Hematopoietic multipotent progenitor cell (in vitro differentiated cells): ENCODE measurements at places on chromosomes 1 and 21.

- no peak for DNase-seq
Measured at GRCh38 chr1:24968941-24969585, 39.0 kb upstream of the RUNX3 start.

- DNase-seq = no peak
Measured at GRCh38 chr1:20733360-20733975, 965 bp upstream of the SH2D5 start.

DNA sequence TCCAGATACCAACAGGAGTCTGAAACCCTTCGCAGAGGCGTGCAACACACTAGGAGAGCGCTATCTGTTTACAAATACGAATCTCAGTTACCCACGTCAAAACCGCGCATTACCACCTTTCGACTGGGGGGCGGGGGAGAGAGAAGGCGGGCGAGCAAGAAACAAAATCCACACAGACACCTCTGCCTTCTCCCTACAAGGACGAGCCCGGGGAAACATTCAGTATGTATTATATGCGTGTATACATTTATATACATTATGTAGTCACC lies 722 bp downstream of the TUT4 start:
- peak; percentile 53 for DNase-seq

DNA sequence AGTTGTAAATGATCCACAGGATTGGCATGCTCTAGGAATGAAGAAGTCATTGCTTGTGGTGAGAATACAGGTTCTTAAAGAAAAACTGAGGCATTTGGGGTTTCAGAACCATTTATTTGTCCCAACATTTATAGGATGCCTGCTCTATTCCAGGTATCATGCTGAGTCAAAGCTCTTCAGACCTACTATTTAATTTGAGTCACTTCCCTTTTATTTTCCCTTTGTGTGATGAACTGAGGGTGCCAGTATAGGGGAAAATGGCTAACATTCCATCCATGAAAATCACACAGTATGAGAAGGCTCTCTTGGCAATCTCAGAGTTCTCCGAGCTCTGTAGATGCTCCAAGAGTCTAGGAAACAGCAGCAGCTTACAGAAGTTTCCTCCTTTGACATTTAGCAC lies 110.4 kb downstream of the RNF220 start:
- no peak for DNase-seq

- no peak for DNase-seq
Measured at GRCh38 chr1:61910035-61910434, 167.8 kb downstream of the PATJ start.

GRCh38 chr1:20625176-20626097 lies 7.8 kb upstream of the PINK1 start:
- DNase-seq = no peak

GRCh38 chr1:47231301-47232186 lies 481 bp downstream of the TAL1 start:
- no peak for DNase-seq

DNA sequence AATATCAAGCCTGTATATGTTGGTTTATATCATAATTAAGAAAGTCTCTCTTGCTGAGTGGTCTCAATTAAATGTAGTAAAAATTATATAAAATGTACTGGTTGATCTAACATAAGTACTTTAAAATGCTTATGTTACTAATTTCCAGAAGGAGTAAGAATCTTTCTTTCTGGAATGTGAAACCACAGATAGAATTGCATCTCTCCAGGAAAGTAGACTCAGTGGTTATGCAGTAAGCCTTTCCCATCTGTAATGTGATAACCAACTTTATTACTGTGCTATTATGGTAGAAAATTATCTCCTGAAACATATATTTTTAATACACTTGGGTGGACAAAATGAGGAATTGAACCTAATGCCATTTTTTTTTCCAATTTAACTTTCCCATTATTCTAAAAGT lies 8.9 kb upstream of the RALGPS2 start:
- no peak for DNase-seq

- DNase-seq = no peak
Measured at GRCh38 chr21:15018382-15018781, 46.4 kb downstream of the NRIP1 start.

GRCh38 chr1:56148326-56149193 lies 430.8 kb downstream of the PLPP3 start:
- DNase-seq = no peak

- DNase-seq = no peak
Measured at GRCh38 chr1:29634324-29634723, 398.0 kb downstream of the PTPRU start.

- no peak for DNase-seq
Measured at GRCh38 chr1:230326971-230327891, 98.9 kb downstream of the PGBD5 start.

DNA sequence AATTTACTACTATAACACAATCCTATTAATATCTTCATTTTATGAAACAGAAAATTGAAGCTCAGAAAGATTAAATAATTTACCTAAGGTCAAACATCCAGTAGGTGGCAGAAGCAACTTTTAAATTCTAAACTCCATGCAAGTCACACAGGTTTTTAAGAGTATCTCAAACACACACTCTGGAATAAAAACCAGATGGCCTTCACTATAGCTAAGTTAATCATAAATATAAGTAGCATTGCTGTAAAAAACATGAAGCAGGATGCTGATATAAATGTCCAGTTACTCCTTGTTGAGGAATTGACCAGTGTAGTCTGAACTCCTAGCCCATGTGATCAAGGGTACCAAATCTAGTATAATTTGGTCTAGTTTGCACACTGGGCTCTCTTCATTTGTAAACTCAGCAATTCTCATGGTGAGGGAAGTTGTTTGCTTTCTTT lies 9.4 kb upstream of the FMO3 start:
- peak; percentile 22 for DNase-seq

- DNase-seq = no peak
Measured at GRCh38 chr1:217982331-217983050, 302.6 kb upstream of the RRP15 start.

GRCh38 chr1:192088496-192088895 lies 69.8 kb upstream of the RGS18 start:
- no peak for DNase-seq

DNA sequence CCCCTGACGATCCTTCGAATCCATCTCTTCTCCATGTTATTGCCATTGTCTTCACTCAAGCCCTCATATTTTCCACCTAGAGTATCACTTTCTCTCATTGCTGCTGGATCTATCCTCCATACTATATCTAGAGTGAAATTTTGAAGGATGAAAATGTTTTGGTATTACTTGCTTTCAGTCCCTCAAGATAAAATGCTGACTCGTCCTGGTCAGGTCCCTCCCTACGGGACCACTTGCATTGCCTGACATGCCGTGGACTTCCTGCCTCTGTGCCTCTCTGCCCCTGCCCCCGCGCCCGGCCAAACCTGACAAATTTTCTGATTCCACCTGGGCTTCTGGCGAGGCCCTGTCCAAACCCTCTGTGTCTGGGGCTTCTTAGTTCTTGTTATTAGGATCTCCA lies 23.6 kb downstream of the SPATA46 start:
- no peak for DNase-seq

- DNase-seq = no peak
Measured at GRCh38 chr1:11738096-11738495, 2.2 kb downstream of the AGTRAP start.

- no peak for DNase-seq
Measured at GRCh38 chr21:31479222-31479621, 135.2 kb upstream of the TIAM1 start.

GRCh38 chr1:25543425-25544242 lies at the start of gene LDLRAP1:
Gene LDLRAP1, plus strand, starts transcription at chr1:25543606. Its CDS starts 93 bp downstream, at chr1:25543699.
- no peak for DNase-seq

DNA sequence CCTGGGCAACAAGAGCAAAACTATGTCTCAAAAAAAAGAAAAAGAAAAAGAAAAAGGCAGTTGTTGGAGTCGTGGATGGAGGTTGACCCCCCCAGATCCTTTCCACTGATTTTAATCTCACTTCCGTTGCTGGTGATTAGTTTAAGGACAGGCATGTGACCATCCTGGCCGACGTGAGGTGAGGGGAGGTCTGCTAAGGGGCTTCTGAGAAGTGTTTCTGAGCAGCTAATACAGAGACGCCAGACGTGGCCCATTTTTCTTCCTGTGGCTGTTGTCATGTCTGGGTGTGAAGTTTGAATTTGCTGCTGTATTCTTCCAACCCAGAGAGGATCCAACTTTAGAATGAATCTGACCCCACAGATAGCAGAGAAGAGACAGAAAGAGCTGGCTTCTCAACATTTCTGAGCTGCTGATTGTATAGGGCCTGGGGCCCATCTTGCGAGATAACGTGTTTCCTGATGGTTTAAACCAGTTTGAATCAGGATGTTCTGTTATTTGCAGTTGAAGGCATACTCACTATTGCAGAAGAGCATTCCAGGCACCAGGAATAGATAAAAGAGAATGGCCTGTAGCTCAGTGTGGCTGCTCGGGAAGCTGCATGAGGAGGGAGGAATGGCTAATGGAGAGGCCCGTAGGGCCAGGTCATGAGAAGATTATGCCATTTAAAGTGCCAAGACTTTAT lies 22.8 kb upstream of the SSBP3 start:
- DNase-seq = no peak

- no peak for DNase-seq
Measured at GRCh38 chr1:154565876-154566275, 1.7 kb upstream of the CHRNB2 start.

- no peak for DNase-seq
Measured at GRCh38 chr1:61143821-61144424, 61.6 kb downstream of the NFIA start.

GRCh38 chr1:242813490-242814091 lies 289.1 kb upstream of the PLD5 start:
- DNase-seq = no peak

DNA sequence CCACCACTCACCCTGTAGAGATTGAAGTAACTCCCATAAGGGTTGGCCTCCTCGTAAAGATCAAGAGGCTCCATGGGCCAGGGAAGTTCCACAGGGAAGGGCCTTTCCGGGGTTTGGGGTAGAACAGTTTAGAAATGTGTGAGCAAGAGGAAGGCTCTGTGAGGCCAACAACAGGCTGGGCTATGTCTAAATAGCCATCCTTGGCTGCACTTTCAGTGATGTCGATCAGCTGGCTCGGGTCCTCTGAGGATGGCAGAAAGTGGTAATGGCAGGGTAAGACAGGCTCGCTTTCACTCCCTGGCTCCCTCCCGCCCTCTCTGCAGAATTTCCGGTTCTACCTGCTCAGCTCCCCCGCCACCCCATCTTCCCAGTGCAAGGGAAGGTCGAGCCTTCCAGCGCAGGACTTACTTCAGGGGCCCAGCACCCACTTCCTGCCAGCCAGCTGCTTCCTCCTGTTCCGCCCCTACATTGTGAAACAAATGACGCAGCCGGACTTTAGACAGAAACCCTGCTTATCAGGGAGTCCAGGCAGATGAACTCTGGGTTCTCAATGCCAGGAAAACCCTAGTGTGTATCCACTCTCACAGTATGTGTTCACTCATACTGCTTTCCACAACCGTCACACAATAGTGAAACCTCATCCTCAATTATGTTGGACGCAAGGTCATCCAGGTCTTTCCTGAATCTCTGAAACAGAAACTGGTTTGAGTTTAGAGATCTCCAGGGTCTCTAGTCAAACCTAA lies 7.3 kb downstream of the F11R start:
- peak; percentile 93 for DNase-seq

DNA sequence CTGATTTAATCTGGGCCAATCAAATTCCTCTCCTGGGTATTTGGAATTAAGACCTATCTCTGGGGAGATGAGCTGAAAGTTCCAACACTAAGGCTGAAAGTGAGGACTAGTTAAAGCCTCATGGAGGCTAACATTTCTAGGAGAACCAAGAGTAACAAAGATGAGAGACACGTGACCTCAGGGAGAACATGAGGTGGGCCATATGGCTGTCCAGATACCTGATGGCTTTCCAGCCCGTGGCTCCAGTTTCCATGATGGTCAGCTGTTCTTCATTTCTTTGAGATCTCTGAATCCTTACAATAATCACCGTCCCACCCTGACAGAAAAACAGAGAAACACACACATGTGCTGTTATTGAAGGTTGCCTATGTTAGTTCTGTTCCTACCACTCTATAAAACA lies 66.1 kb downstream of the LEPR start:
- DNase-seq = no peak

DNA sequence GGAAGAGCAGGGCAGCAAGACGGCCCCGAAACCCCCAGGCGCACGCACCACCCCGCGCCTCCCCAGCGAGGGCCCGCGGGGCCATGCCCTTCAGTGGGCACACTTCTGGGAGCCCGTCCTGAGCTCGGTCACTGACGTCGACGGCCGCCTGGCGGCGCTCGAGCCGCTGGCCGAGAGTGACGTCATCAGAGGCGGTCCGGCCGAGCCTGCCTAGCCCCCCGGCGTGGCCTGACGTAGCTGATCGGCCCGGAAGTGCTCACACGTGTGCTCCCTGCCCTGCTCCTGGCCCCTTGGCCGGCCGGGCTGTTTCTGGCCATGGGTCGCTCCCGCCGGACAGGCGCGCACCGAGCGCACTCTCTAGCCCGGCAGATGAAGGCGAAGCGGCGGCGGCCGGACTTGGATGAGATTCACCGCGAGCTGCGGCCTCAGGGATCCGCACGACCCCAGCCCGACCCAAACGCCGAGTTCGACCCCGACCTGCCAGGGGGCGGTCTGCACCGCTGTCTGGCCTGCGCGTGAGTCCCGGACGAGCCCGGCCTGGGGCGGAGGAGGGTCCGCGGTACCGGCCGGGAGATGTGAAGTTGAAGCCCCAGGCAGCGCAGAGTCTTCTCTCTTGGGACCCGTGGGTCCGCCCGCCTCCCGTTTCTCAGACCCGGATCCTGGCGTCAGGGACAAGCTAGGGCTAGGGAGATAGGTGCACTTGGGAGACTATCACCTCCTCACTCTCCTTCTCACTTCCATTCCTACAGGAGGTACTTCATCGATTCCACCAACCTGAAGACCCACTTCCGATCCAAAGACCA lies at the start of gene ZNF593:
TSS of gene ZNF593 (plus strand) at position 240 of the 803 bp plus-strand sequence. CDS start at position 316, 76 bp downstream.
- peak; percentile 87 for DNase-seq

DNA sequence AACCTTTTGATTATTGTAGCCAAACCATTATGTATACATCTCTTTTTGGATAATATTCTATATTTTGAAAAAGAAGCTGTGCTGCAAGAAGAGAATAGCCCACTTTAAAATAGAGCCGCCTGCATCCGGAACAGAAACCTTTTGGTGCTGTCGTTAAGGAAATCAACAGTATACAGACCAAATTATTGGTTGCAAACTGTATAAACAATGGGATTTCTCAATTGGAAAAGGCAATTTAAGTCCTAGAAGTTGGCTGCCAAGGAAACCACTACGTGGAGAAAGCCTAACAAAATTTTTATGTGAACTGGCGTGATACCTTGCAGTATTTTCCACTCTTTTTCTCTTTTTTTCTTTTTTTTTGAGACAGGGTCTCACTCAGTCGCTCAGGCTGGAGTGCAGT lies 25.8 kb downstream of the DESI2 start:
- DNase-seq = no peak

DNA sequence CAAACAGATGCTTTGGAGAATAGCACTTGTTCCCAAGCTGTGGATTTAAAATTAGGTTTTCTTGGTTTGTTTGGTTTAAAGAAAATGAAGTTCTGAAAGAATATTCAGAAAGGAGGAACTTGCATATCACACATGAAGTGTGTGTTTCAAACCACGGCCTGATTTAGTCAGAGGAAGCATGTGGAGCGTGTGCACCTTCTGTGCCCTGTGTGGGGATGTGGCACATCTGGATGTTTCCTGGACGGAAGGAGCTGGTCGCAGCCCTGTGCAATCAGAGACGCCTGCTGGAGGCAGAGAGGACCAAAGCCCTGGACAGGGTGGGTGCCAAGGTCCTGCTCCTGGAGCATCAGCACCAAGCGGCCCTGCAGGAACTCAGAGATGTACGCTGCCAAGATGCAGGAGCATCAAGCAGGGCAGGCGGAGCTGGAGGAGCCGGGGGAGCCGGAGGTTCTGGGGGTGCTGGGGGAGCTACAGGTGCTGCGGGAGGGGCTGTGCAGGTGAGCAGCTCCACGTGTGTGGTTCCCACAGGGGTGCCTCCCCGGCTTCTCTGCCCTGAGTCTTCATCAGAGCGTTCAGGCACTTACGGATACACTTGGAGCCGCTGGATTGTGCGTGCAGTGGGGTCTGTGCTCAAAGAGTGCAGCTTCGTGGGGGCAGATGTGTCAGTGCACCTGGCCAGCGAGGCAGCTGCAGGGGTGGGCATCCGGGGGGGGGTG lies 45.7 kb downstream of the PCNT start:
- DNase-seq = peak; percentile 81
